ENCODE measurements at places on chromosomes 1 and 21.

GRCh38 chr21:34702341-34703170, 33.8 kb downstream of the CLIC6 start:
- DNase-seq, result no peak

DNA sequence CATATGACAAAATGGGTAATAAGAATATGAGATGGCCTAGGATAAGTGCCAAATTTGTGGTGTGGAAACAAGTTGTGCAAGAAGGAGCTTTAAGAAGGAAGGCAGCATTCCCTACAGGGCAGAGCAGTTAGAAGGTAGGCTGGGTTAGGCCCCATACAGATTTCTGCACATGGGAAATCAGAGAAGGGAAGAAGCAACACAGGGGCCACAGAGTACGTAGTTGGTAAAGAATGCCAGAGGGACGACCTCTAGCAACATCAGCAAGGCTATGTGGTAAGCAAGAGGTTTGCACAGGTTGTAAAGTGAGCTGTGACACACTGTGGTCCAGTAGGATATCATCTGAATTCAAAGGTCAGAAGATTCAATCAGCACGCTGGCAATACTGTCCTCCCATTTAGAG, 765.6 kb upstream of the B3GALT2 start:
- no peak for DNase-seq

DNA sequence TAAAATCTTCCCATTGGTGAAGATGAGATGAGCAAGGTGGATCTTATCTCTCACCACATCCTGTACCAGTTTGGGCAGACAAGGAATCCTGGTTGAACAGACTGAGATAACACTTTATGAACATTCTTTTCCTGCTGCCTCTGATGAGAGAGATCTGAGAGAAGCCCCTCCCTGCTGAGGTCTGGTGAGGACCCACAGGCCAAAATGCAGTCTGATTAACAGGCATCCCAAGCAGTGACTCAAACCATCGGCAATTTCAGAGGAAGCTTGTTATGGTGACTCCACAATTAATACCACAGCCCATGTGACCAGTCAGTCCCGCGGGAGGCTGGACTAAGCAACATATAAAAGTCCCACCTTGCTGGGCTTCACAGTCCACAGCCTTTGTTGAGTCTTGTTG, at the start of gene PRR9:
PRR9 (plus strand) TSS at position 373 of the 400 bp plus-strand sequence. CDS start 561 bp downstream, outside the sequence.
- no peak for DNase-seq

DNA sequence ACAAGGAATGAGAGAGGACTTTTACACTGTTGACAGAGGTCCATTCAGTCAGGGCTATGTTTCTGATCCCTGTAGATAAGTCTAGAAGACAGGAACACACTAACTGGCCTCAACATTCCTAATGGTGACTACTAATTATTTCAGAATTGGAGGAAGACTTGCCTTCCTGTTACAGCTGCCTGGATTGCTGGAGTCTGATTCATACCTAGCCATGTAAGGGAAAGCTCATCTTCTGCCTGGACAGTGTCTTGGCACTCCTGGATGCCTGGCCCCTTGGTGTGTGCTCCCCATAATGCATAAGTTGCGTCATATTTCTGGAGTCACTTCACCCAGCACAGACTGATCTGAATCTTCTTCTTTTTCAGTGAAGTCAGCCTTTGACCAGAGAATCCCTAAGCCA, 326.0 kb upstream of the RUNX1 start:
- DNase-seq, result no peak

DNA sequence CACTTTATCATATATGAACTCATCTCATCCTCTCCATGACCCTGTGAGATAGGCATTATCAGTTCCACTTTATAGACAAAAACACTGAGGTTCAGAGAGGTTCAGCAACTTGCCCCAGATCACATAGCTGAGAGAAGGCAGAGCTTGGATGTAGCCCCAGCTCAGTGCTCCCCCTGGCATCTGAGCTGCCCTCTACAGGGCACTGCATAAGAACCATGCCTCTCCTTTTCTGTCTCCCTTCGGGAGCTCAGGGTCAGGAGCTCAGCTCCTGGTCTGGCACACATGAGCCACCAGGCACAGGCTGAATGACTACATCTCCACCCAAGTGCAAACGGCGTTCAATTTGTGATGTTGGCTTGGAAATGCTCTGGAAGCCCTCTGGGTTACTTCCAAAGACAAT, 16.9 kb downstream of the RAB7B start:
- DNase-seq, result no peak

DNA sequence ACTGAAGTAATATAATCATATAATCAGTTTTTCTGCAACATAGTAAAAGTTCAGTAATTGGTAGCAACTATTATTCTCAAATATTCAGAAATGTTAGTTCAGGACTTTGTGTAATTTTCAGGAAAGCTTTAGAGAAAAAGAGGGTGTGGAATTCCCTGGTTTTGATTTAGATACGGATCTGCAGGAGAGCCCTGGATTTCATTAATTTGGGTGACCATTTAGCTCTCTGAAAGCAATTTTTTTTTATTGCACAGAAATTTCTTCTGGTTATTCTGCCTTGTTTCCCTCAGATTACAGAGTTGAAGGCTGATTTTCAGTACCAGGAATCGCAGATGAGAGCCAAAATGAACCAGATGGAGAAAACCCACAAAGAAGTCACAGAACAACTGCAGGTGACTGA, 13.8 kb upstream of the STX12 start:
- no peak for DNase-seq

GRCh38 chr21:35168735-35169134, 119.6 kb upstream of the RUNX1 start:
- no peak for DNase-seq

DNA sequence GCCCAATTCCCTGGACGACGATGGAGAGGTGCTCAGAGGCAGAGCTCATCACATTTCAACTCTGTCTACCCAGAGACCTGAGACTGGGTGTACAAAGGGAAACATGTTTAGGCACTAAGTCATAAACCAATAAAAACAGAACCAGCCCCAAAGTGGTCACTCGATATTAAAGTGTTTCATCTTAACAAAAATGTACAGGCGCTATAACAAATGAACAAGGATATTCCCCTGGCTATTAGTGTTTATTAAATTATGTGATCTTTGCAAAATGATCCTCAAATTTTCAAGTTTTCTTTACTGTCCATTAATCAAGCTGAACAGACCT, 43.6 kb downstream of the NPHP4 start:
- no peak for DNase-seq

- DNase-seq, result no peak
Measured at GRCh38 chr1:109671067-109671466, 3.2 kb downstream of the GSTM2 start.

GRCh38 chr1:232322162-232322734, 307.7 kb downstream of the SIPA1L2 start:
- DNase-seq, result no peak

DNA sequence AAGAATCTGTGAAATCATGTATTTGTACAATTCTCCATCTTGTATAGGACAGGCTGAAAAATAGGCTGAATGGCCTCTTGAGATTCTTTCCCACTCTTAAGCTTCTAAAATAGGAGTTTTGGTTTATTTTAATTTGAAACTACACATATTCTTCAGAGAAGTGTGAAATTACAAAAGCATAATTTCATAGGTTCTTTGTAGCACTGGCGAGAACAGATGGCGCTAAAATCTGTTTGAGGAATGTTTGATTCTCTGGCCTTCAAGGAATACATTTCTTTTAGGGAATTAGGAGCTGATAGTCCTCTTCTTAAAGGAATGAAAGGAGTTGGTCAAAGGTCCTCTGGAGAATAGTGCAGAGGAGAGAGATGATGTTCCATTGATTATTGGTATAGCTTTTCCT, 44.9 kb downstream of the CC2D1B start:
- no peak for DNase-seq

GRCh38 chr21:44345495-44345894, 6.3 kb upstream of the CFAP410 start:
- DNase-seq, result no peak

DNA sequence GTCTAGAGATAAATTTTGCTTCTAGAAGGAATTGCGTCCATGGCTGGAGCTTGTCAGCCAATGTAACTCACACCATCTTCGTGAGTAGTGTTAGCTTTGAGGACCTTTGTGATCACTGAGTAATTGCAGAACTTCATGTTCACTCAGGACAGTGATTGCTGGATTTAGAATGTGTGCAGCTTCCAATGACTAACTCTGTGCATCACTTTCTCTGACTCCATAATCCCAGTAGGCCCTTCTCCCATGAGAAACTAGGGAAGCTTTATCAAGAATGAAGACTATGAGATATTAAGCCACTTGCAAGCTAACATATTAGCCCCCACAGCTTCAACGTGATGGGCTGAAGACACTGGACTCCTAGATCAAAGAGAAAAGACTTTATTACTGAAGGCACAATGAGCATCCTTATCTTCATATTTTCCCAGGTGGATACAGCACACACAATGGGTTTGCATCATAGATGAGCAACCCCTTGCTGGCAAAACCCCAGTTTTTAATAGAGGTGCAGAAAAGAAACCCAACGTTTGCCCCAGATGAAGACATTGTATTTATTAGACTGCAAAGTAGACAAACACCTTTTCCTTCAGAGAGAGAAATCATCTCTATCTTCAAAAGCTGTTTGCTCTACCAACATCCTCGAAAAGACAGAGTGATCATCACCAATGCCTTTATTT, 561.0 kb downstream of the LTN1 start:
- no peak for DNase-seq

GRCh38 chr1:100151679-100152078, 18.7 kb downstream of the TRMT13 start:
- DNase-seq, result no peak

- no peak for DNase-seq
Measured at GRCh38 chr1:109814223-109814622, 50.5 kb upstream of the EPS8L3 start.

DNA sequence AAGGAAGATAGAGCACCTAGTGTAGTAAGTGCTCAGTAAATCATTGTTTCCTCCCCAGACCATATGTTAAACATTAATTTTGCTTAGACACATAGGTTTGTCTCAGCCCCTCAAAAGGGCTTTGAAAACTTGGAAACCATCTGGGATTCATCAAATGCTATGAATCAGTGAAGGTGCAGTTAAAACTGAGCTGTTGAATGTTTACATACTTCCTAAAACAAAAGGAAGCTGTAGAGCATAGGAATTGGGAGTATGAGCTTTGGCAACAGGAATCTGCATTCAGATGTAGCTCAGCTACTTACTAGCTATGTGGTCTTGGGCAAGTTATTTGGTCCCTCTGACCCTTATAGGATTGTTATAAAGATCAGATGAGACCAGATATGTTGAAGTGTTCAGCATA, 18.7 kb upstream of the PODN start:
- no peak for DNase-seq

- no peak for DNase-seq
Measured at GRCh38 chr1:189657715-189658114, 819.9 kb downstream of the BRINP3 start.

DNA sequence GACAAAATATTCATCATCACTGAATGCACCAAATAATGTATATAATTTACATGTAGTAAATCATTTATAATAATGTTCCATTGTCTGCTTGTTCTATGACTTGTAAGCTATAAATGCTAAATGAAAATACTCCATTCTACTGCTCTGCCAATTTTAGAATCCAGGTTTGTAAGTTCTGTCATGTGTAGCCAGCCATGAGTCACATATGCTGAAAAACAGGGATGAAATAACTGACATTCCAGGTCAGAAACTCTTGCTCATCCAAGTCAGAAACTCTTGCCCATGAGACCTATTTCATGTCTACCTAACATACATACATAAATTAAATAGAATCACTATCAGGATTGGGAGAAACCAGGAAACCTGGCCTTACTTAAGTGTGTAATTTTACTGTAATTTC, 95.6 kb downstream of the ASH1L start:
- no peak for DNase-seq

GRCh38 chr1:239262538-239262937, 123.8 kb upstream of the CHRM3 start:
- no peak for DNase-seq

Measured in activated T-cell treated with anti-CD3 and anti-CD28 coated beads for 1 hour (primary cell).